ENCODE measurements at places on chromosomes 3 and 15.

DNA sequence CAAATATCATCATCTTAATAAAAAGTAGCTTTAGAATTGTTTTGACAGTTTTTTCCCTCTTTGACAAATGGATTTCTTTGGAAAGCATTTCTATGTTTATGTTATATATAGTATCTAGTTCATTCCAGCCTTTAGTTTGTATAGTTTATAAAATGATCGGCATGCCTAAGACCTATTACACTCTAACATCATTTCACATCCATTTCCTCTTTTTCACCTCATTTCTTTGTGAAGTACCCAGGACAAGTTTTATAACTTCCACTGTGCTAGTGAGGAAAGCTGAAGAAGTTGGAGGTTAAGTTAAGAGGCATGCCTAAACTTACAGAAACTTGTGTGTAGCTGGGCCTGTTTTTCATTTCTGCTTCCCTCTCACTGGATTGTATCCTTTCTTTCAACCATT lies 178.4 kb downstream of the TP63 start:
- no peak for DNase-seq

DNA sequence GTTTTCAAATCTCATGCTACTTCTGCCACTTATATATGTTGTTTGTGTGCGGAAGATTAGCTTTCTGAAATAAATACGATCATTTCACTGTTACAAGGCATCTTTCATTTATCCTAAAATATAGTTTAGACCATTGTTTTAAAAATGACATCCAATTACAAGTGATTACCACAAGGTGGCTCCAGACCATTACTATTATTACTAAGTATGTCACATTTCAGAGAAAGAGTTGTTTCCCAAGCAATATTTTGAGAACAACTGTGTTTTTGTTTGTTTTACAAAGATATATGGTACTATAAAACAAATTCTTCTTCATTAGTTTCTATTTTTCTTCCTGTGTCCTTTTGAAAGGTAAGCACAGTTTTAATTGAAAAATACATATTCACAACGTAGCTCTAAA lies 136.0 kb upstream of the RAP2B start:
- peak; percentile 64 for DNase-seq

- DNase-seq = no peak
Measured at GRCh38 chr3:149634573-149634972, 23.3 kb downstream of the WWTR1 start.

DNA sequence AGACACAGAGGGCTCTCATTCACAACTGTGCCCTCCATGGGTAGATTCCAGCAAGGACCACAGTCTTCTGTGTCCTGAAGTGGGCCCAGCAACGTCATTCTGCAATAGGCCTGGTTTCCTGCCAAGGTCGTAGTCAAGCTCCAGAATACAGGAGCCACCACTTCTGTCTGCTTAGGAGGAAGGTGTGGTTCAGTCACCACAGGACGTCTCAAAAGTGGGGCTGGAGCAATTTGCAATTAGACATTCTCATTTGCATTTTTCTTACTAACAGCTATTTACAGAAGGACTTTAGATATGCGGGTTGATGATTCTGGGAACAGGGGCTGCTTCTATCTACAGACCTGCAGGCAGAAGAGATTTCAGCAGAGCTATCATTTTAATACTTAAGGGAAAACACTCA lies 58.7 kb upstream of the MYRIP start:
- DNase-seq = no peak

DNA sequence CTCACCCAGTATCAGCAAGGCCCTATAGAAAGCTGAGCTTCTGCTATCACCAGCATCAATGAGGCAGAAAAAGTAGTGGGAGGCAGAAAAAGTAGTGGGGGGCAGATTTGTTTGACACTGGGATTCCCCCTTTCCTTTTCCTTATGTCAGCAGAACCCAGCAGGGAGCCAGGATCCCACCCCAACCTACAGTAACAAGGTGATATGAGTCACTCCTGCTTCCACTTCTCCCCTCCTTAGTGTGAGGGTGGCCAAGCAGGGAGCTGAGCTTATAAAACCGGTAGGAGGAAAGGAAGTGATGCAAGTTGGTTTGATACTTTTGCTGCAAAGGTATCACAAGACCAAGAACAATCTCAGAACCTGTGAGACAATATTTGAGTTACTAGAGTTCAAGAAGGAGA lies 128.7 kb downstream of the SCAPER start:
- DNase-seq = no peak

DNA sequence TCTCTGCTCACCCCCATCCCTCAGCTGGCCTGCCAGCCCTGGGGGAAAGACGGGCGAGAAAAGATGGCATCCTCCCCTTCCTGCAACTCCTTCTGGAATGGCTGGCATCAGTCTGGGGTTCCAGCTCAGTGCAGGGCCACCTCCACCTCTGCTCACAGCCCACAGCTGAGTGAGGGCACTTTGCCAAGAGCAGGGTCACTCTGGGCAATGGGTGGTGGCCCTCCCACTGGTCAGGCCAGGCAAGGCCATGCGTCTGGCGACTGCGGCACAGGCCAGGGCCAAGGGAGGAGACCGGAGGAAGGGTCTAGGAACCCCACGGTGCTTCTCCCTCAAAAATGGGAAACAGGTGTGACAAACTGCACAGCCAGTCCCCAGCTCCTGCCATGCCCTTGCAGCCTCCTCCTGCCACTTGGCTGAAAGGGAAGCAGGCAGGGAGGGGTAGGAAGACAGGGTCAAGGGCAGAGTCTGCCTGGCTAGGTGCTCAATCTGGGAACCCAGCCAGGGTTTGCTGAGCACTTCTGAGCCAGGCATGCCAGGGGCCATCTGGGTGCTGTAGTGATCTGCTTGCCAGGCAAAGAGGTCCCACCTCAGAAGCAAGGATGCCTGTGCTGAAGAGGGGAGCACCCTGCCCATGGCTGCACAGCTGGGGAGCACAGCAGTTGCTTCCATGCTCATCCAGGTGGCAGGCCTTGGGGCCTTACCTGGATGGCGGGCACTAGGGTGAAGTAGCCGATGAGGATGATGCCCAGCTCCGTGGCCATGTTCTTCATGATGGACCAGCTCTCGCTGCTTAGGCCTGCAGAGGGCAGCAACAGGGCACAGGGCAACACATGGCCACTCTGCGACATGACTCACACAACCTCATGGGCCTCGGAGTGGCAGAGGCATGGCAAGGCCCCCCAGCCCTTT lies 41.2 kb downstream of the PTPN23 start:
- DNase-seq = peak; percentile 33

DNA sequence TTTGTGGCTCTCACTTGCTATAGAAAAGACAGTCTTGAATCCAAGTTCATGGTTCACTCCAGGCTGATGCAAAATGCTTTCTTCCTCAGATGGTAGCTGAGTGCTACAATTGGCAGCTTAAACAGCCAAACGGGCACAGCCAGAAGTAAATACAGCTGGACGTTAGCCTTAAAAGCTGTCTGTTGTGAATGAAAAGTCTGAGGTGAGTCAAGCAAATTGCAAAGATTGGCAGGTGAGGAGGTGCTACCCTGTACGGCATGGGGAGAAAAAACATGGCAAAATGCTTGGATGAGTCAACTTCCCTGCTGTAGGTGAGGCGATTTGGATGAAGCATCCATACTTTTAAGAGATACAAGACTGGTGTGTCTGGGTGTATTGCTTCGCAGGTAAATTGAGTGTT lies 40.5 kb downstream of the IL5RA start:
- no peak for DNase-seq

DNA sequence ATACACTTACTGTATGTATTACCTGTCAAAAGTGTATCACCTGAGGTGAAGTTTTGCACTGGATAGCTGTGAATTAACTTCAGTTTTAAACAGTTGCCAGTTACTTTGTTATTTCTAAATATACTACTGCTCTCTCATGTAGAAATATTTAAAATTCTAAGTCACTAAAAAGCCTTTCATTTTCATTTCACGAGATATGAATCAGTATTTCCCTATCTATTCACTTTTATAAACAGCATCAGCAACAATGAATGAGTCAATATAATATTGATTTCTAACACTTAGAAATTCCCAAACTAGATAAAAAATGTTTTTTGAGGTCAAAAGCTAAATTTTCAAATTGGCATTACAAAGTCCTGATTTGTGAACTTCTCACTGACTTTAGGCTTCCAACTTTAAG lies 32.6 kb downstream of the UBE3A start:
- peak; percentile 46 for DNase-seq

GRCh38 chr15:90863987-90864386 lies 4.4 kb upstream of the FURIN start:
- DNase-seq = peak; percentile 59

- DNase-seq = no peak
Measured at GRCh38 chr15:90905306-90906180, 2.4 kb downstream of the MAN2A2 start.

GRCh38 chr15:41154412-41154811 lies 38.3 kb upstream of the INO80 start:
- DNase-seq = no peak

- DNase-seq = no peak
Measured at GRCh38 chr3:21691036-21691435, 60.0 kb downstream of the ZNF385D start.

GRCh38 chr3:24551626-24552025 lies 57.0 kb upstream of the THRB start:
- no peak for DNase-seq

- DNase-seq = peak; percentile 26
Measured at GRCh38 chr3:15385901-15386653, 41.3 kb downstream of the METTL6 start.

DNA sequence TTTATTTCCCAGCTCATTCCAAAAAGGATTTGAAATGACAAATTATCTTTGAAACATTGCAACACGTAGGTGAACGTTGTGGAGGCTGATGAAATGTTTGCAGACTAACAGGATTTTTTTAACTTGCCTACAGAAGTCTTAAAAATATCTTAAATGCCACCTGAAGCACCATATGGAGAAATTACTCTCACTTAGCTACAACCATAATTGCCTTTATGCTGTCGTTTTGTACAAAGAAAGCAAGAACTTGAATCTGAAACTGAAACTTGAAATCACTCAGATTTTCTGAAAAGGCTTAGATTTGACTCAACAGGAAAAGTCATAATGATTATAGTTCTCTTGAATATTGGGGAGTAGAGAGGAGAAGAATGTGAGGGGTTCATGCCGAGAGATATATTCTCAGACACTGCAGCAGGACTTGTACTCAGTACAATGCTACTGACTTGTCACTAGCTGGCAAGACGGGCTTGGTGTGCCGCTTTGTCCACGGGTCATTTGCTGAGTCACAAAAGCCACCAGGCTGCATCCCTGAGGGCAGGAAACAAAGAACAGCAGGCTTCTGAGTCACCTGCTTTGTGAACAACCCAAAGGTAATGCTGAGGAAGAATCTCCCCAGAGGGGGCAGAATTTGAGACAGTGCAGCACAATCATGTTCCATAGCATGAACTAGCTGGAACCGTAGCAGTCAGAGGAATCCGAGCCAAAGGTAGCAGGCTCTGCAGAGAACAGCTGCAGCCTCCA lies 7.1 kb upstream of the FMN1 start:
- DNase-seq = peak; percentile 77

DNA sequence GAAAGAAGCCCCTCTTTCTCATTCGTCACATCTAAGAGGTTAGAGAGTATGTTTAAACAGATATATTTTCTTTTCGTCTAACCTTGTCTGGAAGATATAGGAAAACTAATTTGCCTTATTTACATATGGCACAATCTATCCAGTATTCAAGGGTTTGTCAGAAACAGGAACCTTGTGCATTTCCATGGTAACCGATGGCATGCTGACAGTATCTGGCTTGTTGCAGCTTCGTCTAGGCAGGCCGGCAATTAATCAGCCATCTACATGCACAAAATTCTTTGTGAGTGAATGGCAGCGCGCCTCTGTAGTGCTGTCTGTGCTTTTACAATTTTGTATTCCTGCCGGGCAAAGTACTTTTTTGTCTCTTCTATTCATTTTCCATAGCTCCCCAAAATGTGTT lies 294.0 kb upstream of the SOX2 start:
- no peak for DNase-seq

DNA sequence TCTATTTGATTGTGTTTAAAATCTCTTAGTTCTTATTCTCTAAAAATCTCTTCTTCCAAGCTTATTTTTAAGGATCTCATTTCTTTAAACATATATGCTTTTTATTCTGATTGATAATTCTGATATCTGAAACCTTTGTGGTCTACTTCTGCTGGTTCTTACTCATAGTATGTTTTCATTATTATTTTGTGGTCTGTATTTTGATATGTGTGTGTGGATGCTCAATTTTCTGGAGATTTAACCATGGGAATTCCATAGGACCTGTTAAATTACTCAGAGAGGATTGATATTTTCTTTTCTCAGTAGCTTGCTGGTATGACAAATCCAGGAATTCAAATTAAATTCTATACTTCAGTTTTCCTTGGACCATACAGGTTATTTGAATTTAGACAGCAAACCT lies 14.7 kb upstream of the HHLA2 start:
- DNase-seq = no peak

GRCh38 chr3:159795681-159796175 lies 192.9 kb upstream of the IL12A start:
- DNase-seq = no peak

DNA sequence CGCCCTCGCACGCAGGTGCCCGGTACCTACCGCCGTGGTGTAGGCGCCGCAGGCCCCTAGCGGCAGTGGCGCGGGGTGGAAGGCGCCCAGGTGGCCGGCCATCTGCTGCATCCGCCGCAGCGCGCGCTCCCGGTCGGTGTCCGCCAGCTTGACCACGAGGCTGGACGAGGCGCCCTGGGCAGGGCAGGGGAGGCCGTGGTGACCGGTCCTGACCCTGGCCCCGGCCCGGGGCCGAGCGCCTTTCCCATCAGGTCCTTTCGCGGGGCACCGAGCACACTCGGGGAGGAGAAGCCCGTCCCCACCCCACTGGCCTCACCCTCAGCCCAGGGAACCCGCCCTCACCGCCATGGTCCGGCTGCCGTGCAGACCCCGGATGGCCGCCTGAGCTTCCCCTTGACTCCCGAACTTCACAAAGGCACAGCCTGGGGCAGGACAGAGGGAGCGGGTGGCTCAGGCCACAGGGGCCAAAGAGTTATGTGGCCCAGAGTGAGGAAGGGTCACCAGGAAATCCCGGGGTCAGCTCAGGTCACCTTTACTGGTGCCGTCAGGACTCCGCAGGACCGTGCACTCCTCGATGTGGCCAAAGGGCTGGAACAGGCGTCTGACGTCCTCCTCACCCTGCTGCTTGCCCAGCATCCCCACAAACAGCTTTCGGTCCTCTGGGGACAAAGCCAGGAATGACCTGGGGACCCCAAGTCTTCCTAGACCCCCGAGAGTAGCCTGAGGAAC lies 17.4 kb upstream of the PARP6 start:
- no peak for DNase-seq

- no peak for DNase-seq
Measured at GRCh38 chr3:74601793-74602192, 12.7 kb downstream of the CNTN3 start.

DNA sequence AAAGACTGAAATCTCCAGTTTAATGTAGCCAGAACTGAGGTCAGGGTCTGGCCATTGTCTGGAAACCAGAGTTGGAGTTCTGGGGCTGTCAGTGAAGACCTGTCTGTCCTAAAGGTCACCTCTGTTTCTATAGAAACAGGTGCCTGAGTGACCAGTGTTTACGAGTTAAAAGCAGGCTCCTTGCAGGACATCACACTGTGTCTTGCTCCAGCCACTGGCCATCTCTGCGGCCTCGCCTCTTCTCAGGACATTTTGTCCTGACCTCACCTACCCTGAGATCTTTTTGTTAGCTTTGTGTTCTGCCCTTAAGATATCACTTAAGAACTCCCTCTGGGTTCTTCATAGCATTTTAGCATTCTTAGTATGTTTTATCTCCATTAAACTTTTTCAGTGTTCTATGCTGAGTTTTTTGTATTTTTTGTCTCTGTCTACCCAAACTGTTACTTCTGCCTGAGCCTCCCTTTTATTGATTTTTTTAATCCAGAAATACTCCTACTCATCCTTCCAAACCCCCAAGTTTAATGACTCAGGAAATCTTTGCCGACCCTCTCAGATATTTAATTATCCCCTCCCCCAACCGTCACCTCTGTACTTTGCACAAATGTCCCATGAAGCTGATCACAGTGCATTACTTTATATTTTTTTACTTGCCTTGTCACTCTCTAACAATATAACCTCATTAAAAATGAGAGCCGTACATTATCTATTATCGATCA lies 223.7 kb downstream of the THSD4 start:
- no peak for DNase-seq
